ENCODE measurements at places on chromosomes 7 and 10.

GRCh38 chr10:16948361-16948760 lies 131.1 kb upstream of the RSU1 start:
- DNase-seq: no peak

- no peak for DNase-seq
These were observed 41.8 kb downstream of the TMEM168 start for GRCh38 chr7:112748381-112748780.

GRCh38 chr7:134368851-134369544 lies 52.3 kb upstream of the SLC35B4 start:
- no peak for DNase-seq

DNA sequence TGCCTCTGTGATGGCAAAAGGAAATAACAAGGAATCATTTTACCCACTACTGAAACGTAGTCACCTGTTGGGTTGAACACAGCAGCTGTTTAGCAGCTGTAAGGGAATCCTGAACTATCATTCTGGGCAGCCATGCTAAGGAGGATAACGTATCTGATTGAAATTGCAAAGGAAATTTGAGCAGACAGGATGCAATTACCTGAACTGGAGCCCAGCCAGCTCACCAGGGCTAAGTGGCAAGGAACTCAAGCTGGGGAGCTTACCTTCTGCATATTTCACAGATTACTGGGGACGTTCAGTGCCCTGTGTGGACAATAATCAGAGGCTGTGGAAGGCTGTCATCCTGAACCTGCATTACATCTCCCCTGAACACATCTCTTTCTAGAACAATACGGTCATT lies 650.5 kb downstream of the SORCS3 start:
- no peak for DNase-seq

All from activated CD4-positive, alpha-beta T cell treated with anti-CD3 and anti-CD28 coated beads, Interleukin-2, amount 50 U/mL, for 4 hours (primary cell).